Hematopoietic multipotent progenitor cell treated with erythropoietin and hydrocortisone succinate and interleukin-3 and kit ligand, for 6 days (in vitro differentiated cells): ENCODE measurements at places on chromosomes 3 and 15.

- no peak for DNase-seq
Measured at GRCh38 chr3:114408736-114409670, 115.2 kb downstream of the TIGIT start.

- DNase-seq: peak; percentile 85
Measured at GRCh38 chr3:115658337-115659181, 35.2 kb downstream of the GAP43 start.

DNA sequence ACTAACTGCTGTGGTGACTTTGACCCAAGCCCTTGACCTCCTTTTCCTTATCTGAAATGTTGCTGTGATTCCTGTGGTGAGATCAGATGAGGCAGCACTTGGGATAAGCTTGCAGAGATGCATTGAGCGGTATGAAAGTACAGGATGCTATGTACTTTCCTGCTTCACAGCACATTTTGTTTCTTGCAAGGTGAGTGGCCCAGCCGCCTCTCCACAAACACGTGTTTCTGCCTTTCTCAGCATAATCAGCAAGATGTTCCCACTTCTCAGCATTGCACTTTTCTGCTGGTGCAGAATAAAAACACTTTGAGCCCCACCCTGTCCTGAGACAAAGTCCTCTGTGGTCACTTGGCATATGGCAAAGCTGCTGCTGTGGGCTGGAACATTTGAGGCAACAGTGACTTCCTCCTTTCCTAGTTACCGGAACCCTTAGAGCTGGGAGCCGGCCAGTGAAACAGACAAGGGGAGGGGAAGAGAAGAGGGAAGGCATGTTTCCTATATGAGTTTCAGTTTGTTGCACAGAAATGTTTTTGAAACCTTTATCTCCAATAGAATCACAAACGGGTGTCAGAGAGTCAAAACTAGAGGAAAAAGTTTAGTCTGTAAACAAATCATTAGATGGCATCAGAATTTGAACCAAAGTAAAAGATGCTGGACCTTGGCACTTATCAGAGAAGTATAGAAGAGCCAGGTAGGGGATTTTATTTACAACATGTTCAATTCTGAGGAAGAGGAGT lies 5.0 kb downstream of the NUDT16 start:
- peak; percentile 63 for DNase-seq

DNA sequence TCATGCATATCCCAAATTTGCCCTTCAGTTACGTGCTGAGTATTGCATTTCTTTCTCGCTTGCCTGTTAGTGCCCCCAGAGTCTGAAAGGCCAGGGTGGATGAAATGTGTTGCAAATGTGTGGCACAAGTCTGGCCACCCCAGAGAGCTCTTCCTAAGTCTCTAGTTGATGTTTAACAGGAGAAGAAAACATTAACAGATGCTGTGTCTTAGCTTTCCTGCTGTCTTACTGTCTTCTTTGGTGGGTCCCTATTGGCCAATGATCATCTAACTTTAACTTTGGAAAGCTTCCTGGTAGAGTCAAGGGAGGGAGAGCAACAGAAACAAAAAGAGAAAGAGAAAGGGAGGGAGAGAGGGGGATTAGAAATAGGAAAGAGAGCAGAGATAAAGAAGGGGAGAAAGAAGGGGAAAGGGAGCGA lies 76.7 kb upstream of the P3H2 start:
- no peak for DNase-seq

- no peak for DNase-seq
Measured at GRCh38 chr3:156547637-156548036, 7.3 kb downstream of the SSR3 start.

- DNase-seq: no peak
Measured at GRCh38 chr15:95469496-95470000, 861.0 kb upstream of the NR2F2 start.

DNA sequence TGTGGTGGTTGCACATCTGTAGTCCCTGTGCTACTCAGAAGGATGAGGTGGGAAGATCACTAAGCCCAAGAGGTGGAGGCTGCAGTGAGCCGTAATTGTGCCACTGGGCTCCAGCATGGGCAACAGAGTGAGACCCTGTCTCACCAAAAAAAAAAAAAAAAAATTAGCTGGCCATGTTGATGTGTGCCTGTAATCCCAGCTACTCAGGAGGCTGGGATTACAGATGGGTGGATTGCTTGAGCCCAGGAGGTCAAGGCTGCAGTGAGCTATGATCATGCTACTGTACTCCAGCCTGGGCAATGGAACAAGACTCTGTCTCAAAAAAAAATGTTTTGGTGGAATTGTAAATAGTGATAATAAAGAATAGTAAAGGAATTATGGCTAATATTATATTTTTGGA lies 9.9 kb downstream of the ATRIP start:
- no peak for DNase-seq

- DNase-seq: no peak
Measured at GRCh38 chr15:40472171-40472727, 1.5 kb downstream of the CHST14 start.

DNA sequence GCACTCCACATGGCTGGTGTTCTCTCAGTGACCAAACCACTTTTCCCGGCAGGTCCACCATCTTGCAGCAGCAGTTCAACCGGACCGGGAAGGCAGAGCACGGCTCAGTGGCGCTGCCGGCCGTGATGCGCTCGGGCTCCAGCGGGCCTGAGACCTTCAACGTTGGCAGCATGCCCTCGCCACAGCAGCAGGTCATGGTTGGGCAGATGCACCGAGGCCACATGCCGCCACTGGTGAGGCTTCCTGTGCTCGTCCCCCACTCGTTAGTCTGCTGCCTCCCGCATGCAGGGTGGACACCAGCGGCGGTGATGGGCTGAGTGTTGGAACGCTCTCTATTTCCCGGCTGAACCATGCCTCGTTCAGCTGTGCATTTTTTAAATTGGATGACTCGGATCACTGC lies 344.9 kb upstream of the TPM1 start:
- DNase-seq: no peak

- DNase-seq: no peak
Measured at GRCh38 chr3:42640771-42641370, 12.6 kb upstream of the ZBTB47 start.

DNA sequence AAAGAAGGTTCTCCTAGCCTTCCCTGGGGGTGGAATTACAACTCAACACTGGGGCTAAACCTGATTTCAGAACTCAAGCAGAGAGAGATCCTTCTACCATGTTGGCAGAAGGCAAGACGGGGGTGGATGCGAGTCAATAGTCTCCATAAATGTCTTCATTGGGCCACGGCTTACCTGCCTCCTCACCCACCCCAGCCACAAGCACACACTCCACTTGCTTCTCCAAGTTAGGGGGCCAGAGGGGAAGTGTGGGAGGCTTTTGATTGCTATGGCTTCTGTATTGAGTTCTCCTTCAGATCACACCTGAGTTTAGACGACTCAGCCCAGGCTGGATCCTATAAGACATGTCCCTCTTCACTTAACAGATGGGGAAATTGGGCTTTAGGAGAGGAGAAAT lies 178.9 kb downstream of the UACA start:
- no peak for DNase-seq

GRCh38 chr3:46908294-46908985 lies 30.9 kb downstream of the PTH1R start:
- no peak for DNase-seq

DNA sequence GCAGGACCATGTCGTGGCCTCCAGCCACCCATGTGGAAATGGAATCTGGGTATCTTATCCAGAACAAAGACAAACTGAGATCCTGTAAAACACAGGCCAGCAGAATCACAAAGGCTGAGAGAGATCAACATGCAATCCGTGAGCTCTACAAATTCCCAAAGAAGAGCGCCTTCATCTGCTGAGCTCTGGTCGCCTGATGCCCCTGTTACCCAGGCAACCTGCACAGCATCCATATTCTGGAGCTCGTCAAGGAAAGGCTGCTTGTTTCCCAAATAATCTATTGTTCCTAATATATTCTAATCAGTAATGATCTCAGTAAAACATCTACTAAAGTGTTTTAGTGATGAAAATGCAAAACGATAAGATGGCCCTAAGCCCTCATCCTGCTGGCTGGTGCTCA lies 133.6 kb downstream of the OCA2 start:
- no peak for DNase-seq

- no peak for DNase-seq
Measured at GRCh38 chr3:4712109-4712508, 219.0 kb downstream of the ITPR1 start.

- no peak for DNase-seq
Measured at GRCh38 chr3:60792249-60792852, 458.9 kb downstream of the FHIT start.

- peak; percentile 78 for DNase-seq
Measured at GRCh38 chr15:43268111-43269105, 1.7 kb upstream of the TGM5 start.

GRCh38 chr3:62659660-62660059 lies 215.6 kb downstream of the CADPS start:
- no peak for DNase-seq
